SJSA1 (cell line): ENCODE measurements at places on chromosomes 2 and 18.

GRCh38 chr18:56884511-56884910, 233.4 kb downstream of the WDR7 start:
- peak; percentile 14 for DNase-seq

GRCh38 chr2:175929850-175930249, 72.2 kb downstream of the LNPK start:
- no peak for DNase-seq

GRCh38 chr2:45968946-45969584, 317.6 kb downstream of the PRKCE start:
- DNase-seq, result no peak

DNA sequence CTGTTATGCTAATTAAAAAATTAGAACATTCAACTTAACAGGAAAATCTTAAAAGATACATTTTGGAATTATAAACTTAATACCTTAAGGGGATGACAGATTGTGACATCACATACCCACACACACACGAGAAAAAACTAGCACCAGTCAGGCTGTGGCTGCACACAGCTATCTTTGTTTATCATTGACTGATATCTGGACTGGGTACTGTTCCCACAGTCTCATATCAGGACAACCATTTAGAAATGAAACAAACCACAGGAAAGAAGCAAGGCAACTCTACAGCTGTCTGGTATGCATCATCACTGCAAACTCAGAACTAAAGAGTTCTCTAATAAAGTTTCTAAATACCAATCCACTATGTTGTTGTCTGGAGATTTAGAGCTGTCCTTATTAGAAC, 210.9 kb upstream of the SMAD7 start:
- DNase-seq, result no peak

DNA sequence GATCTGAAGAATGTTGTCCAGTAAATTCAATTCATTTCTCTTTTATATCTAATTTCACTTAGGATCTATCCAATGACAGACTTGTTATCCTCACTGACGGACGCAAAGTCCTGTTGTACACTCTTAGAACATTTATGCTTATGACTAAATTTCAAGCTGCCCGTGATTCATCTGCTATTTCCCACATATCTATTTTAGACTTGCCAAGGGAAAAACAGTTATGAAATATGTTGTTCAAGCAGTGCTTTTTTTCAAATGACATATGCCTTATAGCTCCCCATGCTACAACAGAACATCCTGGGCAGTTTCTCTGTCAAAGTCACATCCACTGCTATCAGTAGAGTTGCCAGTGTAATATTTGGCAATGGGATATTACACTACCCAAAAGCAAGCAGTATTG, 94.2 kb upstream of the CBLN2 start:
- no peak for DNase-seq

DNA sequence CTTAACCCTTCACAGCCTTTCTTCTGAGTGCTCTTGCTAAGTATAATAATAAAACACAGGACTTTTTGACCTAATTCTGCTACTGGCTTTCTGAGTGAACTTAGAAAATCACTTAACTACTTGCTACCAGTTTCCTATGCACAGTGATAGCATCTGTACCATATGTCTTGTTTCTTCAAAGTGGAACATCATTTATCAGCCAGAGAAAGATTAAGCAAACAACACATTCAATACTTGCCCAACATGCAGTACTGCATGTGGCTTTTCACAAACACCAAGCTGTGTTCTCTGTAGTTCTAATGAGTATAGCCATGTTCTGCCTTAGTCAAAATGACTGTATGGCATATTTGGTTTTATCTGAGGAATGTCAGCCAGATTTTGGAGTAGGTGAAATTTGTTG, 1286.6 kb upstream of the ZEB2 start:
- DNase-seq, result no peak

DNA sequence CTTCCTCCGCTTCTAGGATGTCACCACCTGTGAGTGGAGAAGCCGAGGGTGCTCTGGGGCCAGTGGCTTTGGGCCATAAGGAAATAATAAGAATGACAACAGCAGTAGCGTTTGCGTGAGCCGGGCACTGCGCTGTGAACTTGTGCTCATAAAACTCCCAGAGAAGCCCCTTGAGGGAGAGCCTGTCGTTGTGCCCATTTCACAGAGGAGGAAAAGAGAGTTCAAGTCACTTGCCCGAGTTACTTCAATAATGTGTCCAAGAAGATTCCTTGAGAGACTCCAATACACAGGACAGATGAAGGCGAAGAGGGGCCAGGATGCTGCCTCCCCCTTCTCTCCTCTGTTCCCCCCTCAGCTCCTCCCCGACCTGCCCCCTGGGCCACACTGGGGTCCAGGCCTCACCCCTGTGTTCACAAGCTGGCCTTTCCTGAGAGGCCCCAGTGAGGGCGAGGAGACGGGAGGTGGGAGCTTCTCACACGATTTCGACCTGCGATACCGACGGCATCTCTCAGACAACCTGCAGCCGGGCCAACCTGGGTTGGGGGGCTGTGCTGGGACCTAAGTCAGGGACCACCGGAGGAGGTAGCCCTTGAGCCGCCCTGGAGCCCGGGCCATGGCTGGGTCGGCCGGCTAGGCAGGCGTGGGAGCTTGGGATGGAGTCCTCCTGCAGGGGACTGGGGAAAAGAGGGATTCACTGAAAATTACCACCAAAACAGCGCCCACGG, 53.5 kb upstream of the UBE2F start:
- no peak for DNase-seq

GRCh38 chr18:74468547-74469061, 11.5 kb upstream of the DIPK1C start:
- no peak for DNase-seq

DNA sequence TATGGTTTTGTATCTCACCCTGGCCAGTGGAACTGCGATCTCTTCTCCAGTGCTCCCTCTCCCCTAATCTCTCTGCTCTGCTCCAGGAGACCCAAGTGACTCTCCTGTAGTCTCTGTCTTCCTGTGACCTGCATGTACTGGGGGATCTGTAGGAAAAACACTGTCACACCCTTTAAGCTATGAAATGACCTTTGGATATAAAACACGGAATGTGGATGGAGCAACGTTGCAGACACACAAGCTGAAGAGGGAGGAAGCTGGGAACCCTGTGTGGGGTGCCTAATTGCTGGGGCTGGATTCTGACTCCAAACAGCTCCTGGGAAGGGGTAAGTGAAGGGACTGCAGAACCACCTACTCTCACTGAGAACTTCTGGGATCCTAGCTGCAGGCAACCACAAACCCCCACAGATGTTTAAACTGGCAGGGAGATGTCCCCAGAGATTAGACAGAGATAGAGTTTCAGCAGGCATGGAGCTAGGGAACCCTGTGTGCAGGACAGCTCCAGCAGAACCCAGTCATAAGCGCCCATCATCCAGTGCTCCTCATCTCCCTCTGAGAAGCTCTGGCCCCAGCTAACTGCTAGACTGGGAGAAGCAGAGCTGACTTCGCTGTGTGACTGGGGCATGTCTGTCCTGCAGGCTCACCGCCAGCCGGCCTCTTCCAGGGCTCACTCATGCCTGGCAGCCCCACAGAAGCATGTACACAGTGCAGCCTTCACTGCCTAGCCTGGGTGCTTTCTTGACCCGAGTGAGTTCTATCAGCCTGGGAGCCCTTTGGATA, 482.7 kb upstream of the SETBP1 start:
- no peak for DNase-seq

DNA sequence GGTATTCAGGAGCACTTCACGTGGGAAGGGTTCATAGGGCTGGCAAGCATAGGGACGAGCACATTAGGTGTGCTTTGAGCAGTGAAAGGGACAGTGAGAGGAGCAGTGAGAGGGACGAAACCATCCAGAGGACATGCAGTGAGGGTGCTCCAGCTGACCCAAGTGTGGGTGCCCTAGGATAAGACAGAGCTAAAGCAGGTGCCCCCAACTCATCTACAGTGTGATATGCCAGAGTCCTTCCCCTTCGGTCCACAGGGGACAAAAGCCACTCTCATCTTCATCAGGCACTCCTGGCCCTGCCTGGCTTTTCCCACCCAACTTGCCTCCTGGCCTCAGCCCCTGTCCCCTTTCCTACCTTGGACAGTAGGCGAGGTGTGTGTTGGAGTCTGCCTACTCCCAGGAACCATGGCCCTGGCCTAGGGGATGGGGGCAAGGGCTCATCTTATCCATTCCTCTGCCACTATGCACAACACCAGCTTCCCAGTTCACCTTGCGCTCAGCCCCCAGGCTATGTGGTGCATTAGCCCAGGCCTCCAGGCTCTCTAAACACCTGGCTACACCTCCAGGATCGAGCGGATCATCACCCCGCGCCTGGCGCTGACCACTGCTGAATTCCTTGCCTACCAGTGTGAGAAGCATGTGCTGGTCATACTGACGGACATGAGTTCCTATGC, 16.1 kb upstream of the ANKRD53 start:
- DNase-seq, result peak; percentile 37

DNA sequence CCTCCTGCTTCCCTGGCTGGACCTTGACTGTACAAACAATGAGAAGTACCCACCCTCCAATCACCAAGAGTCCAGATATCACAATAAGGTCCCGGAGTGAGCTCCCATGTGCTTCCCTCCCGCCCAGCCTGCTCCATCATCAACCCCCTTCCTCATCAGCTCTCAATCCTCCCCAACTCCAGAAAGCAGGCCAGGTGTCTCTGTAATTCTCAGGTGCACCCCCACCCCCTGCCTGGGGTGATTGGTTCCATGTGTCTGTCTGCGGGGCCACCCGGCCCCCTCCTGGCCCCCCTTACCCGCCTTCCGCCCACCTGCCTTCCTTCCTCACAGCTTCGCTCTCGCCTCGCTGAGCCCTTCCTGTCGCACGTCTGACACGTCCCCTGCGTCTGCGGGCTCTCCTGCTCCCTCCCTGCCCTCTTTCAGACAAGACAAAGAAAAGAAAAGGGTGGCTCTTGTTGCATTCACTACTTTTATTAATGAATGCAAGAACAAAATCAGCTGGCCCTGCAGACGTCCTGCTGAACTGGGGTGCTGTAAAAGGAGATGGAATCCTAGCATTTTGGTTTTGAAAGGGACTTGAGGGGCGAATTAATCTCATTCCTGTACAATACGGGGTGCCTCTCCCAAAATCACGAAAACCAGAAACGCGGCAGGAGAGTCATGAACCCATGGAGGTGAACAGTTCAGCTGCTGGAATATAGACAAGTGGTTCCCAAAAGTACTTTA, 26.5 kb upstream of the IGFBP2 start:
- no peak for DNase-seq

GRCh38 chr2:104850361-104851290, 3.3 kb upstream of the POU3F3 start:
- DNase-seq, result no peak

DNA sequence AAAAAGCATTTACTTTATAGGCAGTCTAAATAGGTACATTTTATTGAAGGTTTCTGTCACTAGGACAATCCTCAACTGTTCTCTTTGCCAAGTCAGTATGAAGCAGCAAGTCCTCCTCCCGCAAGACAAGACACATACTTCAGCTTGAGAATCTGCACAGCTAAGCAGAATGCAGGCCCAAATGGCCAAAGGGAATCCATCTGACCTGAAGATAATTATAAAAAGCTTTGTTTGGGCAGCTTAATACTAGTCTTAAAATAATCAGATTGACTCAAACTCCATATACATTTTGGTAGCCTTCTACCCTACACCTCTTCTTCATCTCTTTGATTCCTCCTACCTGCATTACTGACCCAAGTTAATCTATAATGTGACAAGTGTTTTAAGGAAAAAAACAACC, 1.8 kb downstream of the LANCL1 start:
- DNase-seq, result no peak

DNA sequence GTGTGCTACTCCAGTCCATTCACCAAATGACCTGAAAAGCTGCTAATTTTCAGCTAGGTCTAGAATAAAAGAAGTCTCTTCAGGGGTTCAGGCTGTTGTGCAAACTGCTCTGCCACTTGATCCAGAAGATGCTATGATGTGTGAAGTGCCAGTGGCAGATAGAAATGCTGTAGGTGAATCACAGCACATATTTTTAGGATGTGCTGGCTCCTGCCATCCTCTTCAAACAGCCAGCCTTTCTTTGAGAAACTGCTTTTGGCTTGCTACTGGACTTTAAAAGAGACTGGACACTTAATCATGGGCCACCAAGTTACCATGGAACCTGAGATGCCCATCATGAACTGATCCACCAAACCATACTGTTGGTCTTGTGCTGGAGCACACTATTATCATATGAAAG, 322.1 kb downstream of the EN1 start:
- no peak for DNase-seq

- DNase-seq, result no peak
Measured at GRCh38 chr2:223470602-223471001, 131.6 kb downstream of the SCG2 start.

DNA sequence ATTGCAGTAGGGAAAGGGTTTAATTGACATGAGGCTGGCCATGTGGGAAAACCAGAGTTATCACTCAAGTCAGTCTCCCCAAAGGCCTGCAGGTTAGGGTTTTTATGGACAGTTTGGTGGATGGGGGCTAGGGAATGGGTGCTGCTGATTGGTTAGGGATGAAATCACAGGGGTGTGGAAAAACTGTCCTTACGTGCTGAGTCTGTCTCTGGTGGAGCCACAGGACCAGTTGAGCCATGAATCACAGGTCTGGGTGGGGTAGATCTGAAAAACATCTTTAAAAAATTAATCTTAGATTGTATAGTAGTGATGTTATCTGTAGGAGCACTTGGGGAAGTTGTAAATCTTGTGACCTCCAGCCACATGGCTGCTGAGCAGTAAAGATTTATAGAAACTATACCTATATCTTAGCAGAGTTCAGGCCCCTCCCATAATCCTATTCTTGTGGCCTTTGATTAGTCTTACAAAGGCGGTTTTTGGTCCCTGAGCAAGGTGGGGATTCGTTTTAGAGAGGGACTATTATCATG, 139.6 kb downstream of the COMMD1 start:
- no peak for DNase-seq

GRCh38 chr2:138021154-138021553, 56.9 kb downstream of the HNMT start:
- no peak for DNase-seq

GRCh38 chr2:156719036-156719435, 282.9 kb downstream of the GPD2 start:
- no peak for DNase-seq

- no peak for DNase-seq
Measured at GRCh38 chr2:41966920-41967319, 80.9 kb upstream of the PKDCC start.

DNA sequence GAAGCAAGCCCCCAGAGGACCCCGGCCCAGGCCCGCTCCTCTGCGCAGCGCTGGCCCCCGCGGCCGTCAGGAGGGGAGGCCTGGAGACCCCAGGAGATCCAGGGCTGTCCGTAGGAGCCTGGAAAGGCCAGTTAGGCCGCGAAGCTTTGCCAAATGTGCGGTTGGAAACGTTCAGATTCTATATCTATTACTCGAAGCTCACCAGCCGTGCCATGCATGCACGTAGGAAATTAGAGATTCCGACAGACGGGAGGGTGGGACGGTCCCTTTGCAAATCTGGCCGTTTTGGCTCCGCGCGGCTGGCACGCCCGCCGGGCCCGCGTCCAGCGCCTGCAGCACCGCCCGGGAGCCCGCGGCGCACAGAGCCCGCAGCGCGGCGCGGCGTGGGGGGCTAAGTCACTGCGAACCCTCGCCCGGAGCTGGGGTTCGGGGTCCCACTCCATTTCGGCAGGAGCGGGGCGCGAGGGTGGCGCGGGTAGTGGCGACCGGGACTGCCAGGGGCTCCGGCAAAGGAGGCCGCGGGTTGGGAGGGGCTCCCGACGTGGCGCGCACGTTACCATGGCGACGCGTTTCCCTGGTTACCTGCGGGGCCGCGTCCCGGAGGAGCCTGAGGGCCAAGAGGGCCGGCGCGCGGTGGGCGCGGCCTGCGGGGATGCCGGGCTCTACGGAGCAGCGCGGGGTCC, 488.6 kb upstream of the SMIM21 start:
- DNase-seq, result no peak
